Retinal pigment epithelial cell (primary cell): ENCODE measurements at places on chromosomes 4 and X.

DNA sequence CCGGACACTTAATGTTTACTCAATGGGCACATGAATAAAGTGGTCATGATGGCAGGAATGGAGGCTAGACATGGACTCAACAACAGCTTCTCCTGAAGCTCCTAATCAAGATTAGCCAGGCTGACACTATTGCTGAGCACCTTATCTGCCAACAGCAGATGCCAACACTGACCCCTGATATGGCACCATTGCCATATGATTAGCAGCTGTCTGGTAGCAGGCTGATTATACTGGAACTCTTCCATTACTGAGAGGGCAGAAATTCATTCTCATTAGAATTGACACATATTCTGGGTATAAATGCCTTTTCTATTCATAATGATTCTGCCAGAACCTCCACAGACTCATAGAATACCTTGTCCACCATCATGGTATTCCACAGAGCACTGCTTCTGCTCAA lies 18.4 kb upstream of the AFF1 start:
- DNase-seq, result no peak

DNA sequence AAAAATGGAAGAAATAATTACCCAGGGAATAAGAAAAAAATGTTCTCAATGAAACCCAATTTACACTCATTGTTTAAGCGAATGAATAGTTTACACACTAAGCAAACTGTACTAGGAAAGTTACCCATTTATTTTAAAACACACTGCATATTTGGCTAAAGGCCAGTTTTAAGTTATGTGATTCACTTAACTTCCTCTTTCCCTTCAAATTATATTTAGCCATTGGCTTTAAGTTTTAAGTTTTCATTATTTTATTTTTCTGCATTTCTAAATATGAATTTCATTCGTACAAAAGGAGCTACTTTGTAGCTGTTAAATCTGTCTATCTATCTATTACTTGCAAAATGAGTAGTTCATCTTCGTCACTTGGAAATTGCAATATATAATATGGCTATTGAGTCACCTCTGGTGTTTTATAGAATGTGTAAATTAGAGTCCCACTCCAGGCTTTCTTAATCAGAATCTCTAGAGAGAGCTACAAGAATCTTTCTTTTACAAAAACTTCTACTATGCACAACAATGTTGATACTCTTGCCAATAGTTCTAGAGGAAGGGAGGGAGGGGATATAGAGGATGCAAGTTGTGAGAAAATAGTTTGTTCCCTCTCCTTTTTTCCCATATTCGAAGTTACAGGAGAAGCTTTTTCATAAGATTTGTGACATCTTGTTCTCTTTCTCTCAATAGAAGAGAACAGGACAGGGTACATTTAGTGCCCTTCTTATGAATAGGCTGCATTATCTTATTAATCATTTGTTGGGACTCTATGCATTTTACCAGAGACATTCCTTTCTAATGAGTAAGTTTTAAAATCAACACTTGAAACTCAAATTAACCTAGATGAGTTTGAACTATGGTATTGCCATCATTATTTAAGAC lies 41.8 kb downstream of the SULT1B1 start:
- DNase-seq, result peak; percentile 51

- DNase-seq, result no peak
Observed at GRCh38 chrX:17931855-17932254, 70.8 kb upstream of the RAI2 start.

GRCh38 chr4:24842356-24842755 lies 47.0 kb downstream of the SOD3 start:
- no peak for DNase-seq

GRCh38 chr4:117249333-117249732 lies 164.0 kb upstream of the TRAM1L1 start:
- DNase-seq, result no peak

DNA sequence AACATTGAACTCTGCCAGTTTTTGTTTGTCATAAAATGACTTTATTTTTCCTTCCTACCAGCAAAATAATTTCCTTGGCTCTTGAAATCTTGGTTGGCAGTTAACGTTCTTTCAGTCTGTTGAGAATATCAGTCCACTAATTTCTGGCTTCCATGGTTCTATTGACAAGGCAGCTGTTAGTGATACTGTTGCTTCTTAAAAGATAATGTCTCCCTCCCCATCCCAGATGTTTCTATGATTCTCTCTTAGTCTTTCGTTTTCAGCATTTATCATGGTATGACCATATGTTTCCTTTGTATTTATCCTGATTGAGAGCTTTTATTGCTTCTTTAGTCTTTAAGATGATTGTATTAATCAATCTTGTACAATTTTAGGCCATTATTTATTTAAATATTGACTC lies 81.1 kb upstream of the STK26 start:
- DNase-seq, result no peak

GRCh38 chr4:176874721-176875445 lies 82.2 kb upstream of the VEGFC start:
- no peak for DNase-seq

GRCh38 chrX:47098338-47099094 lies 20.3 kb downstream of the RGN start:
- DNase-seq, result no peak

- DNase-seq, result no peak
Observed at GRCh38 chr4:123345935-123346300, 50.7 kb upstream of the SPRY1 start.

DNA sequence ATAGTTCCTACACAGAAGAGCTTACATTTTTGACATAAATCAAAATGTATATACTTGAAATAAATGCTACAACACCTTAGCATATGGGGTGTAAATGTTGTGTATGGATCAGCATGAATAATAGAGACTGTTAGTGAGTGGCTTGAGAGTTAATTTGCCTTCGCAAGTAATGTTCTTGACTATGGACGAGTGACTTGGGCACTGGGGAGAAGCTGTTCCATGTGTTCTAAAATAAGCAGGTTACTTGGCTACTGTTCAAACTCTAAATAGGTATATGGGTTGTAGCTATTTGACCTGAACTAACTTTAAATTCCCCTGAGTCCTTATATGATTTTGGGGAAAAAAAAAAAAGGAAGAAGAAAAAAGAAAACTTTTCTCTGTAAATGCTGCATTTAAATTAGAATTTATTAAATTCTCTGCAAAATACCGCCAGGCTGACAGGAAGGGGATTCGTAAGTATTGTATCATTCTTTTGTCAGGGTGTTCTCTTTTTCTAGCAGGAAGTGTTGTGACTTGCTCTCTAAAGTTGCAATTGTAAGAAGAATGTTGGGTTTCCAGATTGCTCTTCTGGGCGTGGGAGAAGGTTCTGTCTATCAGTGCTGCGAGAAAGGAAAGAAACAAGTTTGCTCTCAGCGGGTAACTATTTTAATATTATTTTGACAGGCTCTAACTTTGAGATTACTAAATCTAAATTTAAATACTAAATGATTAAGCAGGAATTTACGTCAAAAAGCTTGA lies 32.2 kb downstream of the PLS3 start:
- no peak for DNase-seq

DNA sequence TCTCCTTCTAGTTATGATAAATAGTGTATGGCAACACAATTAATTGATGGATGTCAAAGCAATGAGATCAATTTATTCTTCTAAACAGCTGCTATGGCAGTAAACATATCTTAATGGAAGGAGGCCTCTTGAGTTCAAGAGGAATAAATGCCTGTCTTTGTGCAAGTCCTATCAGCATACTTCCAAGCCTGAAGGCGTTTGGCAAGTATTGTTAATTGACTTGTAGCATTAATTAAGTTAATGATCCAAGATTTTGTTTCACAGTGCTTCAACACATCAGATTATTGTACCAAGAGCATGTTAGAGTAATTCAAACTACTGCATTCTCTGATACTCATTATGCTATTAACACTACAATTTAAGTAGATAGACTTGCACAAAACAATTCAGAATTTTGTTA lies 144.8 kb downstream of the FAT4 start:
- DNase-seq, result no peak

DNA sequence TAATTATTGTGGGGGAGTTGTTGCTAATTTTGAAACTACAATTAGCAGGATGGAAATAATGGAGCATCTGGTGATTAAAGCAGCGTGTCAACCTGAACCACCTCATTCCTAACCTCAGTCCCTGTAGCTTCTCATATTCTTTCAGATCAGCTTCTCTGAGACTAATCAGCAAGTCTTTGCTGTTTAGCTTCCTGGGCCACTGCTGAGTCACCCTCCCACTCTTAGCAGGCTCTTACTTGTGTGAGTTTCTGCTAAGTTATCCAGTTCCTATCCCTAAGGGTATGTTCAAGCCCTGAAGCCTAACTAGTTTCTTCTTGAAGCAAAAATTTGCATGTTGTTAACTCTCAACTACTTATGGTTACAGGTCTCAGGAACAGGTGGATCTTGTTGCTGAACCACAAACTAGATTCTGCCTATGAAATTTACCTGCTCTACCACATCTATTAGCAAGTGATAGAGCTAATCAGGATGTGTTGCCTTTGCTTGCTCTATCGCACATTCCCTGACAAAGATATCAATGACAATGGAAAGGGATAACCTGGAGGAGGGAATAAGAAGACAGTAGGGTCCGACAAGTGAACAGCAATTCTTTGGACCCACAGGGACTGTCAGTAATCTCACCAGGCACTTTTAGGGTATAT lies 134.2 kb downstream of the EIF4E start:
- DNase-seq, result peak; percentile 24

DNA sequence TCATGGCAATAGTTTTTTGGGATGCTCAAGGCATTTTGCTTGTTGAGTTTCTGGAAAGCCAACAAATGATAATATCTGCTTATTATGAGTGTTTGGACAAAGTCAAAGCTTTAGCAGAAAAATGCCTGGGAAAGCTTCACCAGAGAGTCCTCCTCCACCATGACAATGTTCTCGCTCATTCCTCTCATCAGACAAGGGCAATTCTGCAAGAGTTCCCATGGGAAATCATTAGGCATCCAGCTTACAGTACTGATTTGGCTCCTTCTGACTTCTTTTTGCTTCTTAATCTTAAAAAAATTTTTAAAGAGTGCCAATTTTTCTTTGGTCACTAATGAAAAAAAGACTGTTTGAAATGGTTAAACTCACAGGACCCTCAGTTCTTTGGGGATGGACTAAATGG lies 136.3 kb downstream of the UBE2K start:
- DNase-seq, result no peak

DNA sequence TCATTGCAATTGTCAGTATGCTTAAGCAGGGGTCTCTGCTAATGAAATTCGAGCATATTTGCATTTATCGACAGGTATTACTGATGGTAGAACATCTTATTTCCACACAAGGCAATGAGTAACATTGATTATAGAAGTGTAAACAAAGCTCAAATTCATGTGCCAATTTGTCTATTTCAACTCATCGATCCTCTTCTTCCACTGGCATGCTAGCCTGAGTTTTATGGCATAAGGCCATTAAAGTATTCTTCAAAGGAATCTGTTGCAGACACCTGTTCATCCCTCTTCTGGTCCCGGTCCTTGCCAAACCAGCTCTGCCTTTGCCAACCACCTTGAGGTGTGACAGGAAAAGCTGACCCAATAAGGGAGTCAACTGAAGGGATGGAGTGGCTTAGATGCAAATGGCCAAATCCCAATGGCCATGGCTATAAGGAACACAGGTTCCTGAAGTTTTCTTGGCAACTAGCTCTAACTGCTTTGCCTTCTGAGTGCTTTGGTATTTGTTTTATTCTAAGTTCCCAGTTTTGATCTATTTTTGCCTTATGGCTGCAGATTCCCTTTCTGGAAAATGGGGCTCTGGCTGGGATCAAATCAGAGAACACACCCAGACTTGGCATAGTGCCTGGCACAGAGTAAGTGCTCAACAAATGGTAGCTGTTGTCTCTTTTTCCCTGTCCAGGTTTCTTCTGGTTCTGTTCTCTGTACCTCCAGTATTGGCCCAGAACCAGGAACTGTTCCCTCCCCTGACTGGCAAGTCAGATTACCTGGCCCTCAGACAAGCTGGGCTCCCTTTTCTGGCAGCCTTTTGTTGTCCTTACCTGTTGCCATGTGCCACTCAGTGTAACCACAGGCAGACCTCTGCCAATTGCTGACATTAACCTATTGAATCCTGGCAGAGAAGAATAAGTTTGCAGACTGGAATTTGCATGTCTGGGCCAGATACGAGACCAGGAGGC lies 63.1 kb downstream of the RTL9 start:
- no peak for DNase-seq

DNA sequence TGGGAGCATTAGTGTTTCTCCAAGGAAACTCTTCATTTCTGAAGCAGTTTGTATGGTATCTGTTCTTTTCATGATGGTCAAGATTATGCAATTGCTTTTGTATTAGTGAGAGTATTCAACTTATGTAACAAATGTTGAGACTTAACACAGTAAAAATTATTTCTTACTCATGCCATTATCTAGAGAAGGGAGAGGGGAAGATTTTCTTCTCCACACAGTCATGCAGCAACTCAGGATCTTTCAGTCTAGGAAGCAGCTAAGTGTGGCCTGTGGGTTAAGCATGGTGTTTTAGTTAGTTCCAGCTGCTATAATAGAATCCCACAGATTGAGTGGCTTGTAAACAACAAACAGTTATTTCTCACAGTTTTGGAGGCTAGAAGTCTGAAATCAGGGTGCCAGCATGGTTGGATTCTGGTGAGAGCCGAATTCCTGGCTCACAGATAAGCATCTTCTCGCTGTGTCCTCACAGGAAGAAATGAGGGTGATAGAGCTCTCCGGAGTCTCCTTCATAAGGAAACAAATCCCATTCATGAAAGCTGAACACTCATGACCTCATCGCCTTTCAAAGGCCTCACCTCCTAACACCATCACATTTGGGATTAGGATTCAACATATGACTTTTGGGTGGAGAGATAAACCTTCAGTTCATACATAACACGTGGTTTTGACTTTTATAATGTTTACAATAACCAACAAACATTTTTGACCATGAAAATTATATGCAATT lies 101.2 kb downstream of the FRMPD4 start:
- DNase-seq, result no peak

- DNase-seq, result no peak
Observed at GRCh38 chr4:3283916-3284315, 8.9 kb upstream of the RGS12 start.

- DNase-seq, result no peak
Observed at GRCh38 chrX:41887691-41888090, 35.7 kb downstream of the CASK start.

DNA sequence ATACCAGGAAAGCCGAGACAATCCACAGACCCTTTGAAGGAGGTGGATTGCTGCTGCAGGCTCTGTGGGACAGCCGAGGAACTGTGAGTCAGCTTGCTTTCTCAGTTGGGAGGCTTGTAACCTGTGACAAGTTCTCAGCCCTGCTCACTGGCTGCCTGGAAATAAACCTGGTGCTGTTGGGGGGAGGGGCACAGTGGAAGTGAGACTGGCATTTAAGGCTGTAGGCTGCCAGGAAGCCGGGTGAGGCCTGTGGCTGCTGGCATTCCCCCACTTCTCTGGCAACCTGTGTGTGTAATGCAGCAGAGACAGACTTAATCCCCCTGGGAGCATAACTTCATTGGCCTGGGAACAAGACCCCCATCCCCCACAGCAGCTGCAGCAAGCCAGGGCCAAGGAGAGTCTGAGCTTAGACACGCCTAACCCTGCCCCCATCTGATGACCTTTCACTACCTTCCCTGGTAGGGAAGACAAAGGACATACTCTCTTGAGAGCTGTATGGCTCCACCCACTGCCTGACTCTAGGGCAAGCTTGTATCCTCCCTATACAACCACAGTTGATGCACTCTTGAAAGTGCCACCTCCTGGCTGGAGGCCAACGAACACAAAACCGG lies 64.1 kb downstream of the ALPK1 start:
- DNase-seq, result peak; percentile 98
